CD4-positive, alpha-beta T cell treated with Interleukin-17A for 4 hours (primary cell): ENCODE measurements at places on chromosomes 6 and 20.

- no peak for DNase-seq
Observed at GRCh38 chr6:83490217-83490807, 22.0 kb upstream of the PRSS35 start.

DNA sequence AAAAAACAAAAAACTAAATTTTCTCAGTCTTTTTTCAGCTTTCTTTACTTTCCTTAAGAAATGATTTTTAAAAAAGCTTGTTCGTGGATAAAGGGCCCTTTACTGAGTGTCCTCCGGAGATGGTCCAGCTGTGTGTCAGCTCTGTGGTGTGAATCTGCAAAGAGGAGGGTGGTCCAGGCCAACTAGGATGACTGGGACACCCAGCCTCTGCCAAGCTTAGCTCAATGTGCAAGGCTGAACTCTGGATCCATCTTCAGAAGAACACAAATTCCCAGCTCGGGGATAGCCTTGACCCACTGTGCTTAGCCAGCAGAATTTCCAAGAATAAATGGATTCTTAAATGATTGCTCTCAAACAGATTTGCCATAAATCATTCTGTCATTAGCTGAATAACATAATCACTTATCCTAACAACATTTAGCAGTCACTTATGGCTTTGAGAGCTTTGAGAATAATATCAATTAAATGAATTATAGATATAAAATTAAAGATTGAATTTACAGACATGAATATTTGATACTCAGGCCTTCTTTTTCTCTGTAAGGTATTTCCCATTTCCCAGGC lies 14.2 kb upstream of the CALHM5 start:
- no peak for DNase-seq

DNA sequence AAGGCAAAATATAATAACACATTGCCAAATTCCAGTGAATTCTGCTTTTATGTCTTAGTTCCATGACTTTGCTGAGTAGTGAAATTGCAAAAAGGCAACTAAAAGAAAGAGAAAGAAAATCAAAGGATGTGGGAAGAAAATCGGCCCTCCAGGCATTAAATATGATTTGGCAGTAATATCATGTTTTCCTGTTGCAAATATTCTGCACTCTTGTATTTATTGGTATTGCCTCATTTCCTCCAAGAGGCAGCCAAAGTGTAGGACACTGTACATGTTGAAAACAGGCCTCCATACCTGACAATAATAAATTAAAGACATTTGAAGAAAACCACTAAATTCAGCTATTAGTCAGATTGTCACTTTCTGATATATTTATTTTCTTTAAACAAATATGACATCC lies 460.0 kb upstream of the NOX3 start:
- no peak for DNase-seq

DNA sequence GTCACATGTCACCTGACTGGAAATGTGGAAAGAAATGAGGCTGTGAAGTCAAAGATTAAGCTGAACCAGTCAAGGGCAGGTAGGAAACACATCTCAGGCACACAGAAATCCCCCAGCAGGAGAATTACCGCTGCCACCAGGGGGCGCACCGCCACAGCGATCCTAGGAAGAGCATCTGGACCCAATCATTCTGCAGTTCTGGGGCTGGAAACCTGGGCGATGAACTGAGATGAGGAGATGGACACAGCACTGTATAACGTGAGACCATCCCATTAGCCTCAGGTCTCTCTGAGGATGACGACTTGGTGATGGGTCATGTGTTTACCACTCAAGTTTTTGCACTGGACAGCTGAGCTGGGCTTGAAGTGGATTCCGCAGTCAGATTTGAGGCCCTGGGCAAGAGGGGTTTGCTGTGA lies 6.5 kb upstream of the SLC24A3 start:
- DNase-seq, result peak; percentile 58

- no peak for DNase-seq
Observed at GRCh38 chr6:83368577-83368976, 62.3 kb downstream of the ME1 start.

DNA sequence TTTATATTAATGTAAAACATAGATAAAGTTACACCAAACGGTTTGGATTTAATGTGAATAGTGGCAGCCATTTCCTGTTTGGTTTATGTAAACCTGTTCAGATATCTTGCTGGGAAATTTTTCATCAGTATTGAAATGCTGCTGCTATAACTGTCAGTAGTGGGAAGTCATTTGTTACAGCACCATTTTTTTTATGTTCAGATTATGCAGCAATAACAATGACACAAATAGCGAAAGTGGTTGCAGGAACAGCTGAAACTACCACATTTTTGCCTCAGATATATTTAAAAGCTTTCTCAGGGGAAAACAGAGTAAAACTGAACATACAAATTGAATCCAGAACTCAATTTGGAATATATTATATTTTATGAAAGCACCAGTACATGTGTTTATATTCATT lies 128.8 kb upstream of the SIM1 start:
- DNase-seq, result no peak

DNA sequence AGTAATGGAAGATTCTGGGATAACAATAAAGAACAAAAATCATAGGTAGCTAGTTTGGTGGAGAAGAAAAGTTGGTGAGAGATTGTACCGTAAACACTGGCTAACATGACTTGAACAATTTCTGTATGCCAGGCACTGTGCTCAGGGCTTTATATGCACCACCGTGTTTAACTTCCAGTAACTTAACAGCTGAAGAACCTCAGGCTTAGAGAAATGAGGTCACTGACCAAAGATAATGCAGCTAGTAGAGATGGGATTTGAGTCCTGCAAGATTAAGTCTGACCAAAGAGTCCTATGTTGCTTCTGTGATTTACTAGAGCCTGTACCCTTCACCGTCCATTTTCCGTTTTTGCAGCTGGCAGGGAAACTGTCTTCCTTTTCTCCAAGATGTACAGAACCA lies 2.7 kb downstream of the CSTF1 start:
- no peak for DNase-seq

- DNase-seq, result no peak
Observed at GRCh38 chr6:168605964-168606363, 165.0 kb downstream of the SMOC2 start.

DNA sequence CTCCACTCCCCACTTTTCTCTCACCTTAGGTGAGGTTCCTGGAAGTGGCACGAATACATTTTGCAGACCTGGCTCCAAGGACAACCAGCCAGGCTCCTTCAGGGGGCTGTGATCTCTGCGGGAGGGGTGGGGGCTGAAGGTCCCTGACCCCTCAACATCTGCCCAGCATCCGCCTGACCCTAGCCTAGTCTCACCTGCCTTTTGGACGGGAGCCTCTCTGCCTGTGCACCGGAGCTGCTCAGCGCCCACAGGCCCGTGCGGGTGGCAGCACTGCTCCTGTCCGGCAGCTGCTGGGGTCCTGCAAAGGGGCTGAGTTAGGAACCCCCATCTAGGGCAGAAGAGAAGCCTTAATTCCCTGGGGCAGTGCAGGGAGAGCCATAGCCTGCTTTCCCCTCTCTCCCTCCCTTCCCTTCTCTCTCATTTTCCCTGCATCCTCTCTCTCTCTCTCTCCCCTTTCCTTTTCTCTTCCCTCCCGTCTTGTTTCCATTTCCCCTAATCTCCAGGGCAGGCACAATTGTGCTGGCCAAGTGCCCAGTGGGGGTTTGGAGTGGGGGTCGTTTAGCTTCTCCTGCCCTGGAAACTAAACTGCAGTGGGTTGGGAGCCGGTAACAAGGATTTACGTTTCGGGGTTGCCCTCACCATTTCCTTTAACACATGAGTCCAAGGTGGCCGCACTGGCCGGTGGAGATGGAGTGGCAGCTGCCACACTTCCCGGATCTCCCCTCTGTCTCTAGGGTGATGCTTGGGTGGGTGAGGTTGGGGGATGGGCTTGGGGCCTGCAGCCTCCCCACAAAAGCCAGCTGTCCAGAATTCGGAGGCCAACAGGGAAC lies 54.1 kb downstream of the CTCFL start:
- DNase-seq, result no peak

GRCh38 chr6:17352302-17352701 lies 41.1 kb upstream of the CAP2 start:
- no peak for DNase-seq

GRCh38 chr6:22783931-22784330 lies 214.6 kb downstream of the HDGFL1 start:
- DNase-seq, result no peak

- DNase-seq, result no peak
Observed at GRCh38 chr6:148945301-148946021, 198.6 kb downstream of the UST start.

GRCh38 chr20:25508083-25508770 lies 77.1 kb downstream of the NINL start:
- no peak for DNase-seq

DNA sequence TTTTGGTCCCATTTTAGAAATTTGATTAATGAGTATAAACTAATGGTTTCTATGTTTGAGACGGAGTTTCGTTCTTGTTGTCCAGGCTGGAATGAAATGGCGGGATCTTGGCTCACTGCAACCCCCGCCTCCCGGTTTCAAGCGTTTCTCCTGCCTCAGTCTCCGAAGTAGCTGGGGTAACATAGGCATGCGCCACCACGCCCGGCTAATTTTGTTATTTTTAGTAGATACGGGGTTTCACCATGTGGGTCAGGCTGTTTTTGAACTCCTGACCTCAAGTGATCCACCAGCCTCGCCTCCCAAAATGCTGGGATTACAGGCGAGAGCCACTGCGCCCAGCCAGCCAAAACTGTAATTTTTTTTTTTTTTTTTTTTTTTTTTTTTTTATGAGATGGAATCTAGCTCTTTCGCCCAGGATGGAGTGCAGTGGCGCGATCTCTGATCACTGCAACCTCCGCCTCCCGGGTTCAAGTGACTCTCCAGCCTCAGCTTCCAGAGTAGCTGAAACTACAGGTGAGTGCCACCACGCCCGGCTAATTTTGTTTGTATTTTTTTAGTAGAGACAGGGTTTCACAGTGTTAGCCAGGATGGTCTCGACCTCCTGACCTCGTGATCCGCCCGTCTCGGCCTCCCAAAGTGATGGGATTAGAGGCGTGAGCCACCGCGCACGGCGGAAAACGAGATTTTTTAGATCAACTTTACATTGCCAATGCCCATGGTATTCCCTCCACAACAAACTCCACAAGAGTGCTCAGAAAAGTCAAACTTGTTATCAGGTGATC lies 127.8 kb downstream of the HFE start:
- DNase-seq, result no peak

DNA sequence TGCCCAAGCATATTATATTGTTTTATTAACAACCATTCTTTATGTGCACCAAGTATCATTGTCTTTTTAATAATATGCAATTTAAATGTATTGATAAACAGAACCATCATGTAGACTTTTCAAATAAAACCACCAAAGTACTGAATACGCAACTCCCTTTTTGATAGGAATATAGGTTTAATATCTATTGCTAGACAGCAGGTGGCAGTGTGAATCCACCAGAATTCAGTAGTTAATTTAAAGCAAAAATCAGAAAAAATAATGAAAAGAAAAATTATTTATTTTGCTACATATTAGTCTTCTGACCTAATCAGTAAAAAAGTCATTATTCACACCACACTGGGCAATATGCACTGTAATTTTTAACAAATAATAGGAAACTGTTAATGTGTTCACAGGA lies 143.7 kb downstream of the KLHL32 start:
- DNase-seq, result no peak

GRCh38 chr6:134060491-134061106 lies 8.2 kb upstream of the SLC2A12 start:
- no peak for DNase-seq

- no peak for DNase-seq
Observed at GRCh38 chr6:22833191-22833590, 263.8 kb downstream of the HDGFL1 start.

DNA sequence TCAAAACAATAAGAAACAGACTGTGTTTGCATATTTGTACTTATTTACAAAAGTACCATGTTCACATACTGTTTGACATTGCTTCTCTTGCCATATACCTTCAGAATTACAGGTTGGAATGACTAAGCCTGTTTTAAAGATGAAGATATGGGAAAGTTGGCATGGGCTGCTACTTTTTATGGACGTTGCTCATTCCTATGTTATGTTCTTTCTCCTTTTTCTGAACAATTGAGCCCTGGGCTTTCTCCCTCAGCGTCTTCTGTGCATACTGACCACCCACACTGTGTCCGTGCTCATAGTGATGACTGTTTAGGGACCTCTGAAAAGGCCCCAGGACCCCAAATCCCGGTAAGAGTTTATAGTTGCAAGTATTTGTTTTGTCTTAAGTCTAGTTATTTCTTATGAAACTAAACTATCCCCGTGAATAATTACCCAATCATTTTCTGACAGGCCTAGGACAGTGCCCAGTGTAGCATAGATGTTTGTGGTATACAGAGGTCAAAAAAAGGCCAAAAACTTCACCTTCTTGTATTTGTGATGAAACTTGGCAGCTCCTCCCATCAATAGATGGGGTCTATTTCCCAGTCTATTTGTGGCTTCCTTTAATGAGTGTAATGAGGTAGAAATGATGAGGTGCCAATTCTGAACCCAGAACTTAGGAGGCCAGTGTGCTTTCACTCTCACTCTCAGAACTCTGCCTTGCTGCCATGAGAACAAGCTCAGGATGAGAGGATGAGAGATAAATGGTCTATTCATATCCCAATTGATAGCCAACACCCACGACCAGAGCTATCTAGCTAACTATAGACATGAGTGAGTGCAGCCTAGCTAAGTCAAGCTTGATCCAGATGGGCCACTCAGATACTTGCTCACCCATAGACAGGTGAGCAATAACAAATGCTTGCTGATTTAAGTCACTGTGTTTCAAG lies 40.9 kb downstream of the GSTA4 start:
- no peak for DNase-seq

GRCh38 chr6:139521338-139521737 lies 146.9 kb upstream of the CITED2 start:
- DNase-seq, result no peak

- peak; percentile 43 for DNase-seq
Observed at GRCh38 chr6:137493218-137494038, 766 bp downstream of the OLIG3 start.
